ENCODE measurements at places on chromosomes 1 and 21. TPM values are rescaled to one million over a fixed set of nuclear protein-coding genes. Genes with fewer than 3 reads are reported as not detected.

DNA sequence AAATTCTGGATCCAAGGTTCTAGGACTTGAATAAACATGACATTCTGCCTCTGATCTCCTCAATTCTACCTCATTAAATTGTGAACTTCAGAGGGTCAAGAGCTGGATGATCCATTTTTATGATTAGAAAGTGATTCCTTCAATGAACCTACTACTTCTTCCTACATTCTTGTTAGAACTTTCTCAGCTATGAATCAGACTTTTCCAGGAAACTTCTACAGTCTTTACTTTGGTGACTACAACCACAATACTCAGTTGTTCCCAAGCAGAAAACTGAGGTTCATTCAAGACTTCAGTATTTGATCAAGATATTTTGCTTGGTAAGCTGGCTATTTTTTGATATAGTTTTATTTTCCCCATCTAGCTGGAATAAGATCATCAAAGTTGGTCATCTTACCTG, 51.4 kb downstream of the CDC7 start:
- no peak for DNase-seq

GIPC2 gene
- polyA plus RNA-seq = 21.5 TPM

ADGRL2 gene
- polyA plus RNA-seq = 157 TPM

DNA sequence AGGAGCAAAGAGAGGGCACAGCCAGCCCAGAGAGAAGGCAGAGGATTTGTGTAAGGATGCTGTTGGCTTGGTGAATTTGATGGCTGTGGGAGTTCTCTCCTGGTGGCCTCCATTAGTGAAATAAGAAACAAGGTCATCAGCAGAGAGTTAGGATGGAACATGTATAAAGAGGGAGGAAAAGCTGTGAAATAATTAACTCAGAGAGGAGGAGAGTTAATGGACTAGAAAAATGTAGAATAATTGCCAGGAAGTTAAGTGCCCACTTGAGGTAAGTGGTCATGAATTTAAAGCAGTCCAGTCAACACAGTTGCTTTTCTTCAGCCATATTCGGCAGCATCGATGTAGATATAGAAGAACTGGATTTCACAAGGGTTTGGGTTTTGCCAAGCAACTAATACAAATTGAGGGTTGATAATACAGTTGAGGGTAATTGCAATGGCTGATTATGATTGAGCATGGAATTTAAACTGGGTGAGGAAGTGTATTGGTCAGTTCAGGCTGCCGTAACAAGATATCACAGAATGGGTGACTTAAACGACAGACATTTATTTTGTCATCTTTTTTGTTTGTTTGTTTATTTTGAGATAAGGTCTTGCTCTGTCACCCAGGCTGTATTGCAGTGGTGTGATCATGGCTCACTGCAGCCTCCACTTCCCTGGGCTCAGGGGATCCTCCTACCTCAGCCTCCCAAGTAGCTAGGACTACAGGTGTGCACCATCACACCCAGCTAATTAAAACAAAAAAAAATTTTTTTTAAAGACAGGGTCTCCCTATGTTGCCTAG, 31.7 kb upstream of the KLF17 start:
- DNase-seq = no peak

DNA sequence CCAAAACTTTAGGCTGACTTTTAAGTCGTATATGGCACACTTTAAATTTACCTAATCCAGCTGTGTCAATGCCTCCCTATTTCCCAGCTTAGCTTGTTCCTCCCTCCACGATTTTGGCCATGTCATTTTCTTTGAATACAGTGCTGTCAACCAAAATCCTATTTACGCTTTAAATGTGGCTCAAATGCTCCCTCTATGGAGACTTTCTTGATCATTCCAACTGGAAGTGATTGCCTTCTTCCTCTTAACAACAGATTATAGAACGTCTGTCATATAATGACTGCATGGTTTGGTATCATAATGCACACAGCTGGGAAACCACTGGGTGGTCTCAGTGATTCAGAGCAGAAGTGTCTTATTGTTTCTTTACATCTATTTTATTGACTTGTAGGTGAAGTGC, 18.9 kb upstream of the BATF3 start:
- no peak for DNase-seq

- DNase-seq = no peak
Measured at GRCh38 chr1:247639381-247639981, 34.1 kb downstream of the OR2G3 start.

DNA sequence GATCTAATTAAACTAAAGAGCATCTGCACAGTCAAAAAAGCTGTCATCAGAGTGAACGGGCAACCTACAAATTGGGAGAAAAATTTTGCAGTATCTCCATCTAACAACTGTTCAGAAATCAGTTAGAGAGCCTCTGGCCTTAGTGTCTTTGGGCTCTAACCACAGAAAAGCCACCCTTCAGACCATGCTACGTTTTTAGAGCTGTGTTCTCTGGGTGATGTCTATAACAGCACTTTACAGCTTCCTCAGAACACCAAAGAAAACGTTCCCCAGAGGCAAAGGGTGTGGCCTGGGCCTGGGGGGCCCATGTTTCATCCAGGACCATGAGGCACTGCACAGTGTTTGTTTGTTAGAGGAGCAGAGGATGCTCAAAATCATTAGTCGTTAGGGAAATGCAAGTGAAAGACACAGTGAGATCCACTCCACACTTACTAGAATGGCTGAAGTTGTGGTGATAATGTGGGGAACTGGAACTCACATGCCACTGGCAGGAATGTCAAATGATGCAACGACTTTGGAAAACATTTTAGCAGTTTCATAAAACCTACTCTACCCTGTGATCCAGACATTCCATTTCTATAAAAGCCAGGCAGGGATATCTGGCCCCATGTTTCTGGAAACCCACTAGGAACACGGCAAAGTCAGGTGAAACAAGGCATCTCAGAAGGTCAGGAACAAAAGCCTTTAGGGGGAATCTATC, 250.4 kb upstream of the HOOK1 start:
- DNase-seq = no peak

GRCh38 chr1:177566495-177566894, 395.7 kb downstream of the BRINP2 start:
- no peak for DNase-seq

DNA sequence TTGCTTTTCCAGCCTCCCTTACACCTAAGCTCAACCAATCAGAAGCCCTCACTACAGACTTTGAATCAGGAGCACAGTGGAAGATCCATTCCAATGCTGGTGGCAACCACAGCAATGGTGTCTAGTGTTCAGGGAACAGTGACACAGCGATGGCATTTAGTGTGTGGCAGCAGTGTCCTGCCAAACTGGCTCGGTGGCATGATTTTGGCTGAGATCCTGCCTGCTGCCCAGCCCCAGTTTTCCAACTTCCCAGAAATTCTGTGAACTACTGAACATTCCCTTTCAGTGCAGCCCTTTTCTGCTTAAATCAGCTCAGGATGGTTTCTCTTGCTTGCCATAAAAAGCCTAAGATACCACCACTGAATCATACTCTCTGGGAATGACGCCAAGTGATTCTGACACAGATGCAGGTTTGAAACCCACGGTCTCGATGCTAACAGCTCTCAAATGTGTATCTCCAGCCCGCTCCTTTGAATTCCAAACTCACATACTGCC, 8.8 kb downstream of the ASAP3 start:
- DNase-seq = no peak

GSTM5 gene
- 38.6 TPM for polyA plus RNA-seq

- DNase-seq = peak; percentile 64
Measured at GRCh38 chr21:15659753-15660422, 69.9 kb upstream of the USP25 start.

DIO1 gene
- 5.6 TPM for polyA plus RNA-seq

FCRLB gene
- 5.3 TPM for polyA plus RNA-seq

DNA sequence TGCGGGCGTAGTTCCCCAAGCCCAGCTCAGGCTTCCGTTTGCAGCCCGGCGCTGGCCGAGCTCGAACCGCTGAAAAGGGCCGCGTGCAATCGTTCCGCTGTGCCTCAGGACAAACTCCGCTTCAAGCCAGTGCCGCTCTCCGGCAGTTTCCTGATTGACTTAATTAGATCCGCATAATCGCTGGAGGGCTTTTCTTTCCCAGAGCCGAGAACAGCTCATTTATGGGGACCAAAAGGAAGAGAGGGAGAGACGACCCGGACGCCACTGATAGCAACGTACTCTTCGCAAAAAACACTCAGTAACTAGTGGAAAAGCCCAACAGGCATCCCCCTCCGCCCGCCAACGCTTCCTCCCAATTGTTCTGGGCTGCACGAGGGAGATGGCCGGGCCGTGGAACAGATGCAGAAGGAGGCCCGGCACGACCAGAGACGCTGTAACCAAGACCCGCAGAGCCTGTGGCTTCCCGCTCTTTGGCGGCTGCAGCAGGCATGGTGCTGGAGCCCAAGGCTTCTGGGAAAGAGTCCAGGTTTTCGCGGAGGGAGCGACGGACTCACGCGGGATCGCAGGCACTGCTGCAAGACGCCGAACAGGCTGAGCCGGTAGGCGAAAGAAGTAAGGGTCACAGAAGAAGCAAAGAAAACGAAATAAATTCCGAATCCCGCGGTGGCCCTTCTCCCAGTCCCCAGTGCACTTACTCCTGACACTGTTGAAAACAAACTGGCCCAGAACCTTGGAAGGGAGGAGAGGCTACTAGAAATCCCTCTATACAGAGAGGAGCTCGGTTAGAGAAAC, 3.6 kb upstream of the FOXD2 start:
- no peak for DNase-seq

- no peak for DNase-seq
Measured at GRCh38 chr1:3992103-3992556, 92.1 kb upstream of the C1orf174 start.

LCE3E gene
- not detected for polyA plus RNA-seq

LIPI gene
- 0.21 TPM for polyA plus RNA-seq

GRCh38 chr1:82266351-82266750, 465.6 kb downstream of the ADGRL2 start:
- DNase-seq = no peak

DNA sequence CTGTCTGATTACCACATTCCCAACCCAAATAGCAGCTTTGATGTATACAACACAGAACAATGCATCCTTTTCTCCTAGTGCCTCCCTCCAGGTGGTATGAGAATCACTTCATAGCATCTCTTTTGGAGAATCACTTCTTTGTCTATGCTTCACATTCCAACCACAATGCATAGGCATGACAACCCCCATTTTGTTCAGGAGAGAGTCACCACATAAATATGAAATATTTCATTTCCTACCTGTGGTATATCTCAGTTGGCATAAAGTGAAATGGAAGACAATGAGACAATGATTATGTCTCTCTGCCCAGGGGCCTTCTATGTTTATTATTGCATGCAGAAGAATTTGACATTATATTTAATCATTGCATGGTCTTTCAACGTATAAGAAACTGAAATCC, 112.2 kb downstream of the BRINP2 start:
- no peak for DNase-seq

DNA sequence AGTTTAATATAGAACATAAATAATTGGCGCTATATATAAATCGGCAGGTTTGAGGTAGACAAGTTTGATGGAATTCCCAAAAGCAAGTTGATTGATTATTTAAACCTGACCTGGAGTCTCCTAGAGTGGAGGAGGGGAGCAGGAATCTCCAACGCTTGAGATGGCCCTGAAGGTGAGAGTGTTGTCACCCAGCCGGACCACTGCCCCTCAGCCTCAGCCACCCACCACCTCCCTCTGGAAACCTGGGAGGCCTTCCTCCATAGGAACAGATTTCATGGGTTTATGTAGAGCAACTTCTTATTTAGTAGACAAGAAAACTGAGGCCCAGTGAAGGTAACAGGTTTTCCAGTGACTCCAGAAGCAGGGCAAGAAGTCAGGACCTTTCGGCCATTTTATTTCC, 389.5 kb downstream of the KIF26B start:
- no peak for DNase-seq

- DNase-seq = no peak
Measured at GRCh38 chr1:1489861-1490260, 18.3 kb downstream of the ATAD3B start.

HHIPL2 gene
- polyA plus RNA-seq = 0.94 TPM

- no peak for DNase-seq
Measured at GRCh38 chr1:92040971-92041370, 11.2 kb downstream of the EPHX4 start.

C1QTNF12 gene
- polyA plus RNA-seq = 7.4 TPM

DNA sequence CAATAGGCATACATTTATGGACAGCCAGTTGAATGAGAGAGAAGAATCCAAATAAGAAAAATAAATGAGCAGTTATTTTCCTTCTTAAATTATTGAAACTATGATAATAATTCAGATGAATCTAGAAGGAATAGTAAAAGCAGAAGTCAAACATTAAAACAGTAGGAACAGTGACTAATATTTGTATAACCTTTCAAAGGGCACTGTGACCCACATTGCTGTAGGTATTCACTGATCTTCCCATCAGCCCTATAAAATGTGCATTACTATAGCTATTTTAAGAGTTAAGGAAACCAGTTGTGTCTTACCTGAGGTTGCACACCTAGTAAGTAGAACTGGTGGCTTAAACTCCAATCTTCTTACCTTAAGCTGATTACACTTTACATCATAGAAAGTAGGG, 102.8 kb upstream of the ARTN start:
- DNase-seq = no peak

NPPB gene
- polyA plus RNA-seq = not detected

ZSWIM5 gene
- 7.6 TPM for polyA plus RNA-seq

DNA sequence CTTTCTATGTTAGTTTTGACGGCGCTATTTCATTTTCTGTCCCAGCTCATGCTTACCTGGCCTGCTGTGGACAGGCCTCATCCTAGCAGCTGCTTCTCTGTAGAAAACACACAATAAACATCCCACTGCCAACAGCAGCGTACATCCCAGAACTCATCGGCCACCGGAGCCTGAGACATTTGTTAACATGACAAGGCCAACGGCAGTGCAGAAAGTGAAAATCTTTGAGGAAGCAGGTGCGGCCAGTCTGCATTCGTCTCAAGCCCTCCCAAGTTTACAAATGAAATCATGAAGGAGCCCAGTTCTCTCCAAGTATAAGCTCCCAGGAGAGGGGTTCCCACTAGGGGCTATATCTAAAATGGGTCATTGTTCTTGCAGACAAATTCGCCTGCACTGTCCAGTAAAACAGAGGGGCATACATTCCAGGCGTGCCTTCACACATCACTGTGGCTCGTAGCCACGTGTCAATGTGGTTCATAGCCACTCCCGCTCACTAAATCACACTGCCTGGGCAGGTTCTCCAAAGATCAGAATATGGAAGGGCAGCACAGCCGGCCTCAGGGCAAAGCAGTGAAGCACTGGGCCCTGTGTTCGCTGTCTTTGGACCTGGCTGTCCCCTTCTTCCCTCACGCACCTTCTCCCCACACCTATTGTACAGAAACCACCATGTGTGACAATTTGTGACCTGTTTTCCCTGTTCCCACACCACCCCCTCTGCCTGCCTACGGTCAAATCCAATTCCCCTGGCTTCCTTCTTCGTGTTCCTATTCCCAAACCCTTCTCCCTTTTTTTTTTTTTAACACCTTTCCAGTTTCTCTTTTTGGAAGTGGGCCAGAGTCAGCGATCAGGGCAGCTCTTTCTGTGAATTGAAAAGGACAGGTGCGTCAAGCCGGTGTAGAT, 27.0 kb upstream of the ABCG1 start:
- no peak for DNase-seq

DNA sequence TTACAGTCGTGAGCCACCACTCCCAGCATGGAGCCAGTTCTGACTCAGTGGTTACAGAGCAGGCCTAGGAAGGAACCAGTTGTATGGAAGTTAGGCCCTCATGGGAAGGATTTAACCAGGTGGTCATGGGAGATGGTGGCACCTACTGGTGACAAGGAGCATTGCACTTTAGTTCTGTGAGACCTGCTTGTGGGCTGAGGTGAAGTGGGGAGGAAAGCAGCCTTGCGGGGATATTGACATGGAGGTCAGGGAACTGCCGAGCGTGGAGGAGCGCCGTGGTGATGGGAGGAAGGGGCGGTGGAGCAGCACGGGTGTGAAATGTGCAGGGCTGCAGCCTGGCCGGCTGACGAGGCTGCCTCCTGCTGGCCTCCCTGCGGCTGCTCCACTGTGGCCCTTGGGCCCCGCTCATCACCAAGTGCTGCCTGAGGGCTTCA, 100.4 kb downstream of the GALNT2 start:
- DNase-seq = no peak
